AG09319 (cell line): ENCODE measurements at places on chromosomes 4 and X.

GRCh38 chr4:148067301-148067916 is 335.5 kb downstream of the ARHGAP10 start:
- no peak for DNase-seq

- no peak for DNase-seq
Observed at GRCh38 chrX:6383917-6384316, 151.0 kb downstream of the VCX3A start.

GRCh38 chrX:115625572-115626301 is 64.8 kb downstream of the PLS3 start:
- no peak for DNase-seq

DNA sequence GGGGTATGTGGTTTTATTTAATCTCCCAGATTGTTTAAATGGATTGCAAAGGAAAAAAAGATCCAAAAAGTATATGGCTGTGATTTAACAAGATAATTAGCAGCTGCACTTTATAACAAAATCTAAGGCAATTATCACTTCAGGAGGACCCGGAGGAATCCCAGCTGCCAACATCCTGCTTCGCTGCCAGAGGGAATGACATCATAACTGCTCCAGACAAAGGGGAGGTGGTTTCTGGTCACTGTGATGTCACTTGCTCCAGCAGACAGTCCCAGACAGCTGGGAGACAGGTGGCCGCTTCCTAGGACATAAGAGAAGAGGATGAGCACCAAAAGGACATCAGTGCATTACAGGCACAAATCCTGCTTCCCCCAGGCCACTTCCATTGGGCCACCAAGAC is 371.0 kb downstream of the BCOR start:
- DNase-seq, result no peak

DNA sequence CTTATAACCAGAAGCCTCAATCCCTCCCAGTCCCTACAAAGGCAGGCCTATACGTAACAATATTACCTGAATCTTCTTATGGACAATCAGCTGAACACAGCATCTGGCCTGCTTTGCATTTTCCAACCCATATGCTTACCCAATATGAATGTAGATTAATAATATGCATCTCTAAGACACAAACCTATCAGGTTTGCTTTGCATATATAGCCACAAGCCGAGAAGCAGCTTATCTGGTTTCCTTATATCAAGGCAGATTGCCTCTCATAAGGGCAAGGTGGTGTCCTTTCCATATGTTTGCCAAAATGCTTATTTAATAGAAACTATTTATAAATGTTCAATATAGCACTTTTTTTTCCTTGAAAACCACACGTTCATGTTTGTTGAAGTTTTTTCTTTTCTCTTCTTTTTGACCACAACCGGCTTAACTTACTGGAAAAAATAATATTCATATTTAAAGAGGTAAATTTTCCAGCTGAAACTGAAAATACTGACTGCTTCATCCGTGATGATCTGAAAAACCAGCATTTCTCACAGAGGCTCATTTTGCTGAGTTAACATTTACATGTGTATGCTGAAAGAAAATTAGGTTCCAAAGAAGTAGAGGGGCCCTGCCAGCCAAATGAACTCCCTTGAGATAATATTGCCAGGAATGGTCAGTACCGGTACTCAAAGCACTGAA is 3.8 kb downstream of the IL21 start:
- DNase-seq, result no peak

DNA sequence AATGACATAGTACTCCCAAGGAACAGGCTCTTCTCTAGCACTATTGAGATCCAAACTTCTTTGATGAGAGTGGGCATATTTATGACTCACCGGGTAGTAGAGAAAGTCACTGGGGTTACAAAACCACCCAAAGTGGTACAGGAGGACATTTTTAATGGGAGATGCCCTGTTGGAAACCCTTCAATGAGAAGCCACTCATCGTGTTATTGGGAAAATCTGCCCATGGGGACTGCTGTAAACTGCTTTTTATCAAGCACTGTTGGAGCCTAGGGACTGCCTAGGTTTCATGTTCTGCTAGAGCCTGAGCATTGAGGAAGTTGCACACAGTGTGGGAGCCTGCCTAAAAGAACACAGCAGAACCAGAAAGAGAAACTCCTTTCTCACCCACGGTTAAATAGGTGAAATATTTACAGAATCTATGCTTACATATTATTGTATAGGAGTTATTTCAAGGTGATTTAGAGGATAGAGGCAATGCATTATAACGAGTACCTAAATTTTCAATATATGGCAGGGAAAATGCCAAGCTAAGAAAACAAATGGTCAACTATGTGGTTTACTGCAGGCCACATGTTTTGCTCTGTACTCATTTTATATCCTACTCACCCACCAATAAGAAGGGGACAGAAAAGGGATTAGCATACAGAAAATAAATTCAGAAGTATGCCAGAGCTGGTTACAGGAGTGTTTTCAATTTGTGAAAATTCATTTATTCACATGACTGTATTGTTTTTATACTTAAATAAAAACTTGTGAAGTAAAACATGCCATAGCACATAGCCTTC is 559.1 kb downstream of the FSTL5 start:
- no peak for DNase-seq

GRCh38 chr4:71230271-71231128 is 108.3 kb upstream of the SLC4A4 start:
- no peak for DNase-seq

DNA sequence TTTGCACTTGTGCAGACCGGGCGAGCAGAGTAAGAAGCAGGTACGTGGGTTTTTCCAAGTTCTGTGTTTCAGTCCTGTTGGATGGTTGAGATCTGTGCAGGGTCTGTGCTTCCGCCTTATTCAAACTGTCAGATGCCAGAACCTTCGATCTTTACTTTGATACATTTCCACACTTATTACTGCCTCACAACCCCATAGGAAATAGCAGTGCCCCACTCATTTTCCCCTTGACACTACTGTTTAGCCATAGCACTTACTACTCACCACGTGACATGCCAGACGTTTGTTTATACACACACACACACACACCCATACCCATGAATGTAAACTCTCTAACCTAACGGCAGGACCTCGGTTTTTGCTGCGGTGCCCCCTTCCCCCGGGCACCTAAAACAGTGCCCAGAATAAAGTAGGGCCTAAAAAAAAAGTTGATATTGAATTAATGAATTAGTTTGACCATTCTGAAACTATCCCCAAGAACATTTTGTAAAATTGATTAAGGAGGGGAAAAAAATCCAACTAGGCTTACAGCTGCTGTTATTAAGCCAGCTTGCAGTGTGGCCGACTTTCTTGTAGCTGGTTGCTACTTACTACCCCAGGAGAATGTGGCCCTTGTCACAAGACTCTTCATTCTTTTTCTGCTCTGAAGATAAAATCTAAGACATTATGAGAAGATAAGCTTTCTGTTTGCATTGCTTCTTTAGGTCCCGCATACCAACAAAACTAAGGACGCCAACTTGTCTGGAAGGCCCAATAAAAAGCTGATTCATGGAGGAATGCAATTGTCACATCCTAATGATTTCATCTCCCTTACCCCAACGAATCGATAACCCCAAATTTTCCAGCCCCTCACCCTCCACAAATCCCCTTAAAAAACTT is 704 bp upstream of the SEPSECS start:
- DNase-seq, result no peak

DNA sequence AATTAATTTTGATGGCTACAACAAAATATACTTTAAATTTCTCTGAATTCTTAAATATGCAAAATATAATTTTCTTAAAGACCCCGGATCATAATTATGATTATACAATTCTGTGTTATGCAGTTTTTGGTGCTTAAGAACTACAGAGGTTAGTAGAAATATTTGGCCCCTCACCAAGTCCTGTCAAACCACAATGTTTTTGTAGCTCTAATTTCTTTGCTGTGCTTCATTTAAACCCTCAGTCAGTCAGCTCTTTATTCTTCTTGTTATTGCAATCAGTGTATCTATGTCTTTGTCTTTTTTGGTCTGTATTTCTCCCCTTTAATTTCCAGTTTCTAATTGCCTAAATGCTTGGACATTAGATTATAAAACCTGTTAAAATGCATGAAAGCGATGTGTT is 186.1 kb downstream of the CAMK2D start:
- DNase-seq, result no peak
